Sciatic nerve (tissue), 2 donors: ENCODE measurements at places on chromosomes 7 and 10.

DNA sequence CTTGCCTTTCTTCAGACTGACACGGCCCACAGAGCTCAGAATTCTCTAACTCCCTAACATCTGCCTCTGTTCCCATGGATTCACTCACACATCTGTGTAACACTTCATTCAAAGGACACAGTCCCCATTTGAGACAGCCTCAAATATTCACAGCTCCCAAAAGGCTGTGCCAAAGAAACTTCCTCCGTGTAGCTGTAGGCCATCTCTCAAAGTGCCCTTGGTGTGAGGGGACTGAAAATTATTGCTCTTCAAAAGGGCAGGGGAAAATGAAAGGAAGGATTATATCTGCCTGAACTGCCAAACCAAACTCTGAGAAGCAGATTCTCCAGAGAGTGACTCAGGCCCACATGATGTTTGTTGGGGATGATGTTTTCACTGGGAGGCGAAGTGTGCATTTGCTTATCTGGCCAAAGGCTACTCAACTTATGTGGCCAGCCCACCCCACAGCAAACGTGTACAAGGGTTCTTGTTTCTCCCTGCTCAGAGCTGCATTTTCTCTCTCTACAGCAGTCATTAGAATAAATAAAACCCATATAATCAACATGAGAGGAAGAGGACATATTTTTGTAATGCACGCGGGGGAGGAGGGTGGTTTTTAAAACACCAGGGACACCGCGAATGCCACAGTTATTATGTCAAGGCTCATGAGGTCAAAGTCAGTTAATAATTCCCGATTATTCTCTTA is 302.4 kb upstream of the NFE2L3 start:
- DNase-seq: peak; percentile 73

- DNase-seq: no peak
These were observed 24.0 kb downstream of the OSBPL3 start for GRCh38 chr7:24956021-24956420.

- DNase-seq: no peak
These were observed 11.6 kb downstream of the RPS24 start for GRCh38 chr10:78045237-78045636.

GRCh38 chr10:75632805-75633462 is 201.5 kb downstream of the LRMDA start:
- no peak for DNase-seq

DNA sequence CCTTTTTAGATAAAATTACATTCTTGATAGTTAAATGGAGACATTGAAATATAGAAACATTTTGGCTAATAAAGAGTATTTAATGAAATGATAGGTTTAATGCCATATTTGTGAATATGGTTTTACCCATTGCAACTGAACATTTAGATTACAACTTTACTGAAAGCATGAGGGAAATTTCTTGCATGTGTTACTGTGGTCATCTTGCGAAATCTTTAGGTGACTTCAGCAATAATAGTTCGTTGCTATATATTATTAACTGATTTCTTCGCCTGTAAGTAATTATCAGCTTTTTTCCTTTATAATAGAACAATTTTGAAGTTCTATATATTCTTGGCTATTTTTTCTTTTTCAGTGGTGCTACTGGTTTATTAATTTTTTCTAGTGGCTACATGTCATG is 83.2 kb downstream of the MLLT10 start:
- no peak for DNase-seq

DNA sequence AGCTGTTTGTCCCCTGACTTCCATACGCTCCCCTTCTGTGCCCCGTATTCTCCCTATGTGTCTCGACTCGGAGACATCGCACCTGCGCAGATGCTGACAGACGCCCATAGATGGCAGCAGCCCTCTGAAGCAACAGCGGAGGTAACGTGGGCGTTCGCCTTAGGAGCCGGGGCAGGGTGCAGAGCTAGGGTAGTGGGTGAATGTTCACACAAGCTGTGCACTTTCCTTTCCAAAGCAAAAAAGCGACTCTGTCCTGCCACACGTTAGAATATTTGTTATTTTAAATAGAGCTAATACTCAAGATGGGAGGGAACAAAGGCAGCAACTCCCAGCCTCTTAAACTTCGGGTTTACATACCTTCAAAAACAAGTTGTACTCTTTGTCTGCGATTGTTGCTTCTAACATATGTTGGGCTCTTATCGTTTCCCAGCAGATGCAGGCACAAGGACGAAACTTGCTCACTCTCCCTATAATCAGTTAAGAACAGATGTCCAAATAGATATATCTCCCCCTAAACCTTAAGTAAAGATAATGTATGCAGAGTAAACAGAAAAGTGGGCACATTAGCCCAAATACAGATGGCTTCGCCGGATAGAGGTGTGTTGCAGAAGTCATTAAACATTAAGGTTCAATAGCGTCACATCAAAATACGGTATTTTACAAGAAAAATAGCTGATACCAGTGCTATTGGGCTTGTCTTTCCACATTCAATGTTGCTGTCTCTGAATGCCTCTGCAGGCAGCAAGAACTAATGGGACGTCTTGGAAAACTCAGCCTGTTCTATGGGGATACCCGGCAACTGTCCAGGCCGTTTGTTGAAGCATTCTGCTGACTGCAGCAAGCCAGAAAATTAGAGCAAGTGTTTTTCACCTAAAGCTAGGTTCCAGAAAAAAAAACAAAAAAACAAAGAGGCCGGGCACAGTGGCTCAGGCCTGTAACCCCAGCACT is 340.3 kb upstream of the PRKCQ start:
- peak; percentile 84 for DNase-seq

DNA sequence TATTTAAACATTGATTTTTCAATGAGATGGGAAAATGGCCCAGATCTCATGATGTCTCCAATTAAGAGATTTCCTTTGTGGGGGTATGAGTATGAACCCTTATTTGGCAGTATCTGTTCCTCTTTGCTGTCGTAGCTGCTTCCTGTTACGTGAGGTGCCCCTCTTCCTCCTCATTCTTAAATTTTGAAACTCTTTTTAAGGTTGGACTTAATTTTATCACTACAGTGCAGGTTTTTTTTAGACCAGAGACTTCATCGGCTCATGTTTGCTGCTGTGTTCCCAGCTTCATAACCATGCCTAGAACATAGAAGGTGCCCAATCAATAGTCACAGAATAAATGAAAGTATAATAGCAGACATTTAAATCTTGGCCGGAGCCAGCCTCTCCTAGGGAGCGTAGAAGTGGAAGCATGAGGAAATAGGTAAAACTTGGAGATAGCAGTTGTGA is 2.4 kb downstream of the MIOS start:
- DNase-seq: no peak

GRCh38 chr10:93333278-93333978 is 148.7 kb downstream of the MYOF start:
- DNase-seq: no peak

DNA sequence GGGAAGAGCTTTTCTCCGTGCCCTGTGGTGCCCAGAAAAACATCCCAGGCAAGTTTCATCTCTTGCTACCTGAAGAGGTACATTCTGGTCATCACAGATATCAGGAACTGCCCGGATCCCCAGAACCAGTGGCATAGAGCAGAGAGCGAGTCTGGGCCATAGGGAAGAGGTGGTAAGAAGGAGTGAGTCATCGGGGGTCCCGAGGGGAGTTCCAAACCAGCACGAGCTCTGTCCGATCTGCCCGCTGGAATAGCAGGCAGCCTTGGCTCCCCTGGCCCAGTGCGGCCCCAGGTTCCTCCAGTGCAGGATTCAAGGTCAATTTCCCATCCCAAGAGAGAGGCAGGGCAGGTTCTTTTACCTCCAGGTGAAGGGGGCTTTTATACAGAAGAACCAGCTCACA is 124.7 kb downstream of the RGS10 start:
- no peak for DNase-seq
